BJ (cell line): ENCODE measurements at places on chromosomes 2 and 18.

GRCh38 chr2:112690853-112691401 lies 29.9 kb upstream of the NT5DC4 start:
- DNase-seq = no peak

- no peak for DNase-seq
These were observed 125.3 kb downstream of the PIK3C3 start for GRCh38 chr18:42080340-42080739.

- no peak for DNase-seq
These were observed 36.0 kb downstream of the SETBP1 start for GRCh38 chr18:44716697-44717163.

- peak; percentile 92 for DNase-seq
These were observed 166.6 kb downstream of the TNS1 start for GRCh38 chr2:217835931-217836891.

- no peak for DNase-seq
These were observed 18.5 kb upstream of the ZNF236 start for GRCh38 chr18:76803814-76804213.

GRCh38 chr2:241051578-241052487 lies 50.3 kb downstream of the MTERF4 start:
- no peak for DNase-seq

GRCh38 chr2:32825291-32825712 lies 121.5 kb upstream of the LTBP1 start:
- no peak for DNase-seq

DNA sequence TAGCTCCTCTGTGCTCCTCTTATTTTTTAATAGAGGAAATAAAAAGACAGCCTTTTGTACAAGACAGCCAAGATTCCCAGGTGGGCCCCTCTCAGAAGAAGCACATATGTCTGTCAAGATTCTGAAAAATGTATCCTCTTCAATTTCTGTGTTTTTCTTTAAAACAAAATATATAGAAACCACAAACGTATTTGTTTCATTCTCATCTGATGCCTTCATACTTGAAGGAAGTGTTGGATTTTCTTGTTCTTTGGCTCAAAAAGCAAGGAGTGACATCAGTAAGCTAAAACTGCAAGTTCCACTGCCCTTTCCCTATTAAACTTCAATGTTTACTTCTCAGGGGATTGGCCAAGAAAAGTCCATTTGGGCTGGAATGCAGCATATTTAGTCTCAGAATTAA lies 193.8 kb upstream of the OSR1 start:
- DNase-seq = no peak

- DNase-seq = no peak
These were observed 178.1 kb downstream of the MGAT5 start for GRCh38 chr2:134431838-134432434.

DNA sequence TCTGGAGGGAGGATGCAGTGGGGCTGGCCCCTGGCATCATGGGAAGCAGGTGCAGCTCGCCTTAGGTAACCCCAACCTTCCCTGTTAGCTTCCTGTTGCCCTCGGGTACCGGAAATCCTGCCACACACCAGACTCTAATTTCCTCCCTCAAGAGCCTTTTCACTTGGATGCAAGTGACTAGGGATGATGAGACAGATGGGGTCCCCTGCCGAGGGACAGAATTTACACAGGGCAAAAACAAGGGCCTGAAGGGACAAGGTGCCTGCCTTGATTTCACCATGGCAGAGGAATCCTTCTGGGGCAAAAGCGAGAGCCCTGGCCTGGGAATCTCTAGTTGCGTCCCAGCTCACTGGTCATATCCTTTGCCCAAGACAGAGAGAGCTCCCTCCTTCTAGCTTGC lies 263.1 kb downstream of the LOXHD1 start:
- no peak for DNase-seq

DNA sequence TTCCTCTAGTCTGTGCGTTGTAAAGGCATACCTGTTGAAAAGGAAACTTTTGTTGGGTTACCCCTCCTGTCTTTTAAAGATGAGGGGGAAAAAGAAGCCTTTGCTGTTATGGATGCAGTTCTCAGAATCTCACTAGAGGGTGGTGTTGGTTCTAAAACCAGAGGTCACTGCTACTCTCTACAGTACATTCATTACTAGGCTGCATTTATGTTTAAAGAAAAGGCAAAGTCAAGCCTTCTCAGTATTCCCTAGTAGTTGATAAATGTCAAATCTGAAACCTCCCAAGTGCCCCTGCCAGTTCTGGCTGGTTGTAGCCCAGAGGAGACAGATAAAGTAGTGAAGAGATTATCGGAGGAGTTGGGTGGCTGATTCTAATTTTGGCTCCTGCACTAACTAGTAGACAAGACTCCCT lies 1.4 kb upstream of the PLCL1 start:
- no peak for DNase-seq

DNA sequence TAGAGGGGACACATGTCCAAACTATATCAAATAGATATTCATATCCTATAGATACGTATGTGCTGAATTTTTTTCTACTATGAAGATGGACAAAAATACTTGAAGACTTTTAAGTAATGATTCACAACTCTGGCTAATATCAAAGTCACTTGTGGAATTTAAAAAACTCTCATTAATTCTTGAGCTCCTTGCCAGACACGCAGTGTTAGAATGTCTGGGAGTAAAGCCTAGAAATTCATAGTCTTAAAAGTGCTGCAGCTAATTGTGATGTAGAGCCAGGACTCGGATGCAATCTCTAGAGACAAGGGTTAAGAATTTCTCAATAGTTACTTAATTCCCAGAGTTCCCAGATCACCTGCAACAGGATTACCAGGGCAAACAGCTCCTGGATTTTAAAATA lies 107.4 kb downstream of the ARL6IP6 start:
- peak; percentile 80 for DNase-seq

DNA sequence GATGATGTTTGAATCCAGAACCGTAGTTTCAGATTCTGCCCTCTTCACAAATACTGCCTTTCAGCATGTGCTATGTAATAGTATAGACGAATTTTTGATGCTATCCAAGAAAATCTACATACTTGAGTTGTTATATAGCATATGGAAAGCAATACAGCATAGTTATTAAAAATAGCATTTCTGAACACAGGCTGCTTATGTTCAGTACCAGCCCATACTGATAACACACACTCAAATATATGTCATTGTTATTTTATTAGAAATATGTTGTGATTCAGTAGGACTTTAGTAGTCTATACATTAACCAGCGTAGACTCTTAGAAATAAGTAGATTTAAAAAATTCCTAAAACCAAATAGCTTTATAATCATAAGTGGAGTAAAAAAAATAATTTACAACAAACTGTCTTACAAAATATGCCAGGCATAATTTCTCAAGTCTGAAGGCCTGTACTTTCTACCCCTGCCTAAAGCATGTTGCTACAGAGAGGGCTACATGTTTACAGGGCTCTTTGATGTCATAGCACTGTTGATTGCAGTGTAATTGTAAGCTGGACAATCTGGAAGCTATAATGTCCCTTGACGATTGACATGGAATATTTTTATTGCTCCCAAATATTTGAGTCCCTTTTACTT lies 86.3 kb downstream of the ASXL3 start:
- DNase-seq = no peak

DNA sequence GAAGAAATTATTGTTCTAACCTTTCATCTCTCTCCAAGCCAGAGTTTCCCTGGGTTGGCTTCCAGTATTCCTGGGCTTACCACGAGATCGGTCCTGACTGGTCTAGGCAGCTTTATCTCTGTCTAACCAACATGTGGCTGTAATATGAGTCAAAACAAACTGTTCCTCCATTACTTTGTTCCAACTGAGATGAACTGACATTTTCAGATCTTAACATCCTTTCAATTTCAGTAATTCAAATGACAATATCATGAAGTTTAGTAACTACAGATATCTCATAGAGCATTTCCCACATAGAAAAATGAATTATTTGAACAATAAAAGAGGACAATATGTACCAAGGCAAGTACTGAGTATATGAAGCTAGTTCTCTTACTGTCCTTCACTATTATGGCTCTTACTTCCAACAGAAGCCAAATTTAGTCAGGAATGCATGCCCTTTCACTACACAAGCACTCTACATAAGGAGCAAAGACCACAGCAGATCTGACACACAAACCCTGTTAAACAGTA lies 15.5 kb downstream of the SLC25A12 start:
- peak; percentile 21 for DNase-seq

DNA sequence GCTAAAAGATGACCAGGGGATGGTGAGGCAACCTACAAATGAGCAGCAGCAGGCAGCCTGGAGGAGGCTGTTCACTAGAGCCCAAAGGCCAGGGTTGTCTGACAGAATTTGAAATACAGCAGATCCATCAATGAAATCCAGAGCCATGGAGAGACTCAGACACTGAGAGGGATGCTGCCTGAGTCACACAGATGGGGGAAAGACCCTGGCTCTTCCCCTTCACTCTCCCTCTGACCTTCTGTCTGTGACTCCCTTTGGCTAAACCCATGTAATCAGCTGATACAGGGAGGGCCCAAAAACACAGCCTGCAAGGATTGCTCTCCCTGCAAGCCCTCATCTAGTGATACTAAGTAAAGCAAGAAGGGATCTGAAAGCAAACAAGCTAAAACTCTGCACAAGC lies 166.5 kb upstream of the SPOPL start:
- no peak for DNase-seq

DNA sequence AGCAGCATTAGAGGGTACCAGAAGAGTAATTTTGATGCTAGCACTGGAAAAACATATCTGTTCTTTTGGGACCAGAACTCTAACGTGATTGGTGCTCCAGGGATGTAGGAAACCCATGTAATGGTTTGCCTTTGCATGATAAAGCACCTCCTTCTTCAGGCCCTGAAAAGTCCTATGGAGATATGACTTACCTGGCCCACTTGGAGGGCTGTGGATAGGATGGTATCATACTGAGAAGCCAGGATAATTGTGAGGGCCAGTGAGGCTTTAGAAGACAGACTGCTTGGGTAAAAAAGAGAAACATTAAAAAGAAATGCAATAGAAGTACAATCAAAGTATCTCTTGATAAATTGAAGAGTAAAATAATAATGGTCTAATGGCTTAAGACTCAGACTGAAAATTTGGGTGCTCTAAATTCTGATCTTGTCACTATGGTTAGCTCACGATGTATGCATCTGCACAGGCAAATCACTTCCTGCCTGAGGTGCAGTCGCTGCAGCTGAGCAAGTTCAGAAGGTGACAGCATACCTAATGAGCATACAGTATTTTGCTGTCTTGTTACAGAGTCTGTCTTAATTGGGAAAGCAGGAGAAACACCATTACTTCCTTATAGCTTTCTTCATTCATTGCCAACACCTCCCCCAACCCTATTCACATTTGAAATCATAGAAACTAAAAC lies 371.5 kb downstream of the NUP35 start:
- no peak for DNase-seq

DNA sequence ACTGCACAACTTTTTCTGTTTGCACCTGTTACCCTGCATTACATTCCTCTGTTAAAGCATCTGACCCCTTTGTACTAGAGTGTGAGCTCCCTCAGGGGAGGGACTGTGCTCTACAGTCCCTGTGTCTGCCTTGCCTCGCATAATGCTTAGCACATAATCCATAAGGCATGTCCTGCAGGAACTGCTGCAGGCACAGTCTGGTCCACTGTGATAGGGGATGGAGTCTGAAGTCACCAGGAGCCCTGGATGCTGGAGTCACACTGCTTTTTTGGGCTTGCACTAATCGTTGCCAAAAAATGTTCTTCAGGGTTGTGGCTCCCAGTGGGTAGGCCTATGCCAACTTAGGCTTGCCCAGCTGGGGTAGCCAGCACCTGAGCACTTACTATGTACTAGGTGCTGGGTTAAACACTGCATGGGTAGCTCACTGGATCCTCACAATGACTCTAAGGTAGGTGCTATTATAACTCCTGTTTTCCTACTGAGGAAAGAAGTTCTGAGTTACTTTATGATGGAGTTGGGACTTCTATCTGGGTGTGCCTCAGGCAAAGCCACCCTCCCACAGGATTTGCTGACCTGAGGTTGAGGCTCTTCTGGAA lies 33.3 kb downstream of the COPS7B start:
- DNase-seq = no peak

- DNase-seq = no peak
These were observed 55.1 kb upstream of the ACSL3 start for GRCh38 chr2:222805591-222806304.

DNA sequence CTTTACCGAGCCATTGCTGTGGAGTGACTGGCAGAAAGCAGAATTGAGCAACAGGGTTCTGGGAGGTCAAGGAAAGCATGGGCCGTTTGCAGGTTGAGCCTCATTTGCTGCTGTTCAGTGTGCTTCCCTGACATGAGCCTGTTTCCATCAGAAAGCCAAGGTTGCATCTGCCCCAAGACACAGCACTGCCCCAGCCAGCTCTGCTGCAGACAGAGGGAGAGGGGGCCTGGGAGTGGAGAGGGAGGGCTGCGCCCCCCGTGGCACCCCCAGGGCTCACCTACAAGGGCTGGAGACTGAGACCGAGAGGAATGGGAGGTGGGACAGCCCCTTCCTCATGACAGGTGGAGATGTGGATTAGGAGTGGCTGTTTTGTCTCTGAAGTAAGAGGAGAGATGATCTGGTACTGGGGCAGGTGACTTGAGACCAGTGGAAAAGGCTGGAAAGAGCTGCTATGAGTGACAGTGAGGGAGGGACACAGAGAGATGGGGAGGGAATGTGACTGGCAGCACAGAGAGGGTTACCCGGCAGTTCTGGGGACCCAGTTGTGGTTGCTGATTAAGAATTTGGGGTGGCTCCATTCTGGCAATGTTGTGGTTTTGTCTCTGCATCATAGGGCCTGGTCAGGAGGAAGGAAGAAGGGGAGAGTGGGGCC lies 218.0 kb downstream of the DYSF start:
- no peak for DNase-seq

- no peak for DNase-seq
These were observed 31.6 kb upstream of the CDK5R2 start for GRCh38 chr2:218927876-218928275.

DNA sequence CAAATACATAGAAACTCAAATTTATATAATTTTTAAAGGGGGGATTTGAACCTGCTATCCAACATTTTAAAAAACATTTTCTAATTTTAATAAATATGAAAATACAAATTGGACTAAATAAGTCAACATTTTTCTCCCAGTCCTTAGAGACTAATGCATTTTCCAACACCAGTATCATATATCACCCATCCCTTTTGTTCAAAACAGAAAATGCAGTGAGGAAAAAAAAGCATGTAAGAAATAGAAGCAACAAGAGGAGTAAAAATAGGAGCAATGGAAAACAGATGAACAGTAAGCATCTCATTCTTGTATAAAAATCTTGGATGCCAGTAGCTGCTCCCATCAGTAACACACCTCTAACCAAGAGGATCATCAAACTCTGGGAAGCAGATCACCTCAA lies 25.5 kb downstream of the KLF7 start:
- no peak for DNase-seq

DNA sequence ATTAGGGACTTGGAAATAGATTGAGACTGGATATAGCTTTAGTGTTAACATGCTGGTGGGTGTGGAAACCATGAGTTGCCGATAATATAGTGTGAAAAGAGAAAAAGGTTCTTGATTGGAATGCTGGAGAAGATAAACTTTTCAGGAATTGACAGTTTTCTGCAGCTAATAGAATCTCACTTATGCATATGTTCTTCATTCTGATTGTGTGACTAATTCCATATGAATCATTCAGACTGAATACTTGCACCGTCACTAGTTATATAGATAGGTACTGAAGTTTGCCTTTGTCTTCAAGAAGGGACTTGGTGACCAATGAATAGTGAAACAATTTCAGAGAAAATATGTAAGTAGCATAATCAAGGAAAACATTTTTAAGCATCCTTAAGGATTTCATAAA lies 225.7 kb upstream of the FOSL2 start:
- DNase-seq = no peak

- no peak for DNase-seq
These were observed 33.3 kb downstream of the LONRF2 start for GRCh38 chr2:100289020-100289419.
